Stimulated activated naive B cell treated with anti-CD40 and anti-IgM and Interleukin-4, amounts not matched to agents 10 μg/mL and 1 μg/mL and 100 μg/mL, for 72 hours (primary cell): ENCODE measurements at places on chromosomes 6 and 20.
A peak's percentile ranks its signal among the peaks of the same experiment; 100 is the strongest.

DNA sequence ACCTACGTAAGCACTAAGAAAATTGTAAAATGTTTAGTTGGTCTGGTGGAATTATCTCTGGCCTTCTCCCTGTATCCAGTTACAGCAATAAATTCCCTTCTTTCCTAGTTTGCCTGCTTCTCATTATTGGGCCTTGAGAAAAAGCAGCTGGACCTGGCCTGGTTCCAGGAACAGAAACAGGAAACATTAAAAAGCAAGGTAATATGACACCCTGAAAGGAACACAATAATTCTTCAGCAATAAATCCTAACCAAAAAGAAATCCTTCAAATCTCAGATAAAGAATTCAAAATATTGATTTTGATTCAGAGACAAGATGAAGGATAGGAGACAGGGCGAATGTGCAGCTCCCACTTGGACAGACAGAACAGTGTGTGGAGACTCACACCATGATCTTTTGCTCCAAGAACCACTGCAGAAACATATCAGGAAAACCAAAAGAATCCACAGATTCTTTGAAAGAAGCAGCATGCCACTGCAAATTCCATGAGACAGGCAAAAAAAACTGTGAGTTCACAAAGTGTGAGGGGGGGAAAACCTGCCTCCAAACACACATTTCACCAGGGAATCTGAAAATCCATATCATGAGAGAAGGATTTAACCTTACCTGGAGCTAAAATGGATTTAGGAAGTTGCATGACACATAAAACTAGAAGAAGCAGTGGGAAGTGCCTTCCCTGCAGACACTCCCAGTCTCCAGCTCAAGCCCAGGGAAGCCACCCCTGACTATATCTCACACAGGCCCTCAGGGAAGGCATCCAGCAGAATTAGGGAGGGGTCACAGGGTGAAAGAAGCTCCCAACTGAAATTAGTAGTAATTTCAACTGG is 28.9 kb downstream of the TREM1 start:
- H3K27me3 ChIP-seq: no peaks in the 10 kb centered on the region
- H3K27ac ChIP-seq: no peak overlapping the region
- H3K4me3 ChIP-seq: no peak overlapping the region
- peaks cover 14% of the 10 kb centered on the region for H3K4me1 ChIP-seq
- no peak for DNase-seq

DNA sequence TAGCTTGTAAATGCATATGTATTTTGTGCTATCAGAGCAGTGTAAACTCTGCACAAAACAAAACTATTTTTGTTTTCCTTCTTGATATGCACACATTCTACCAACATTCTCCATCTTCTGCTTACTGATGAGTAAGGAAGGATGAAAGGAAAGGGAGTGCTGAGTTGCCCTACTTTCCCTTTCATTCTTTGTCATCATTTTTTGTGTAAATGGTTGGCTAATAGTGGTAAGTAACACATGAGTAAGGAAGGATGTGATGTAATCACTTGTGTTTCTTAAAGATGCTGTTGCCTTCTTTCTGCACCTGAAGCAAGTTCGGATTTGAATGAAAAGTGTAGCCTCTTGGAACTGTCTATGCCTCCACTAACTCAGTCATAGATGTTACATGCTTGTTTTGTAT is 4.6 kb upstream of the REV3L start:
- peaks cover 18% of the 10 kb centered on the region for H3K4me1 ChIP-seq
- no peak overlapping the region for H3K4me3 ChIP-seq
- peaks cover 7% of the 10 kb centered on the region for H3K36me3 ChIP-seq
- no peaks in the 10 kb centered on the region for H3K27me3 ChIP-seq

- H3K4me3 ChIP-seq: peak overlapping the region; percentile 76
- no peaks in the 10 kb centered on the region for H3K27me3 ChIP-seq
- H3K36me3 ChIP-seq: peaks cover 19% of the 10 kb centered on the region
- H3K27ac ChIP-seq: peak overlapping the region; percentile 97
These were observed 193.4 kb downstream of the BACH2 start for GRCh38 chr6:90103056-90103800.

DNA sequence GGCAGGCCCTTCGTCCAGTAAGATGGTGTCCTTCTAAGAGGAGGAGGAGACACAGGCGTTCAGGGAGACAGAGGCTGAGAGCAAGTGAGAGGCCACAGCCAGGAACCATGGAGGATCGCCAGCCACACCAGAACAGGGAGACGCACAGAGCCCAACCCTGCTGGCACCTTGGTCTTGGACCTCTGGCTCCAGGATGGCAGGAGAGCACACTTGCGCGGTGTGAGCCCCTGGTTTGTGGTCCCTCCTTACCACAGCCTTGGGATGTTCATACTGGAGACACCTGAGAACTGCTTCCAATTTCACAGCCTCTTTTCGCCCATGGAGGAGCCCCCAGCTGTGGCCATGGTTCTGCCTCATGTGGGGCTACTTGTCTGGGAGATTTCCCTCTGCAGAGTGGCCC is 222.4 kb downstream of the DLL1 start:
- no peaks in the 10 kb centered on the region for H3K36me3 ChIP-seq
- H3K27ac ChIP-seq: no peak overlapping the region
- H3K4me3 ChIP-seq: no peak overlapping the region
- peaks cover 35% of the 10 kb centered on the region for H3K27me3 ChIP-seq

GRCh38 chr20:33812152-33812849 is 1.2 kb downstream of the CHMP4B start:
- peaks cover 31% of the 10 kb centered on the region for H3K36me3 ChIP-seq
- peak overlapping the region; percentile 95 for H3K4me3 ChIP-seq
- DNase-seq: peak; percentile 23
- H3K4me1 ChIP-seq: peaks cover 42% of the 10 kb centered on the region

- H3K4me1 ChIP-seq: peaks cover 13% of the 10 kb centered on the region
- DNase-seq: no peak
- H3K36me3 ChIP-seq: no peaks in the 10 kb centered on the region
- H3K27ac ChIP-seq: no peak overlapping the region
- H3K4me3 ChIP-seq: no peak overlapping the region
These were observed 1.6 kb downstream of the RNF182 start for GRCh38 chr6:13926378-13926777.

DNA sequence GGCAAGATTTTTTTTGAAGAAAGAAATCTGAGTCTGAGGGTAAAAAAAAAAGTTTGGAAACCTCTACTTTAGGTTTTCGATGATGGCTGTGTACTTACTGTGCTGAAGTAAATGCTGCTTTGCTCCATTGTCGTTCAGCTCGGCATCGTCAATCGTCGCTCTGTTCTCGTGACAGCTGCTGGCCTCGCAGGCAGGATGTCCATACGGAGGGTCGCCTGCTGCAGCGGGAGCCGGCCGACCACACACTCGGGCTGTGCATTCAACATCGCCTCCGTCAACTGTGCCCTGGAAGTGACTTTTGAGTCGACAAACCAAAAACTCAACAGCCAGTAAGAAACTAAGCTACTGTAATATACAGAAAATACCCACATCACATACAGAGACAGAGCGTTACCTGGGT is 53.1 kb upstream of the SMOC2 start:
- H3K27ac ChIP-seq: no peak overlapping the region
- H3K4me1 ChIP-seq: no peaks in the 10 kb centered on the region
- peaks cover 4% of the 10 kb centered on the region for H3K27me3 ChIP-seq
- no peak overlapping the region for H3K4me3 ChIP-seq

DNA sequence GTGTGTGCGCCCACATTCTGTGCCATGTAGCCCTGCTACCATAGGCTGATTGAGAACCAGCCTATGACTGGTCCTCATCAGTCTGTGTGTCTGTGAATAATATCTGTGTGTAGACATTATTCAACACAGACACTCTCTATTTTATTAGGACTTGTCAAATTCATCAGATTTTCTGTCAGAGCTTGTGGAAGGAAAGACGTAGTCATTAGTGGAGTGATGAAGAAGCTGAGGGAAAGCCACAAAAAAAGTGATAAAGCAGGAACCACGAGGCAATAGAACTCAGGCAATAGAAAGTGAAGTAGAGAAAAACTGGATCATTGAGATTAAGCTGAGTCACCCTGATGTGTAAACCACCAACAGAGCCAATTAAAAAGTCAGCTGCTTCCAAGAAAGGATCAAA is 122.2 kb upstream of the MARCKS start:
- no peak overlapping the region for H3K4me3 ChIP-seq
- H3K27me3 ChIP-seq: no peaks in the 10 kb centered on the region
- H3K36me3 ChIP-seq: no peaks in the 10 kb centered on the region
- peak overlapping the region; percentile 15 for H3K27ac ChIP-seq
- no peak for DNase-seq

DNA sequence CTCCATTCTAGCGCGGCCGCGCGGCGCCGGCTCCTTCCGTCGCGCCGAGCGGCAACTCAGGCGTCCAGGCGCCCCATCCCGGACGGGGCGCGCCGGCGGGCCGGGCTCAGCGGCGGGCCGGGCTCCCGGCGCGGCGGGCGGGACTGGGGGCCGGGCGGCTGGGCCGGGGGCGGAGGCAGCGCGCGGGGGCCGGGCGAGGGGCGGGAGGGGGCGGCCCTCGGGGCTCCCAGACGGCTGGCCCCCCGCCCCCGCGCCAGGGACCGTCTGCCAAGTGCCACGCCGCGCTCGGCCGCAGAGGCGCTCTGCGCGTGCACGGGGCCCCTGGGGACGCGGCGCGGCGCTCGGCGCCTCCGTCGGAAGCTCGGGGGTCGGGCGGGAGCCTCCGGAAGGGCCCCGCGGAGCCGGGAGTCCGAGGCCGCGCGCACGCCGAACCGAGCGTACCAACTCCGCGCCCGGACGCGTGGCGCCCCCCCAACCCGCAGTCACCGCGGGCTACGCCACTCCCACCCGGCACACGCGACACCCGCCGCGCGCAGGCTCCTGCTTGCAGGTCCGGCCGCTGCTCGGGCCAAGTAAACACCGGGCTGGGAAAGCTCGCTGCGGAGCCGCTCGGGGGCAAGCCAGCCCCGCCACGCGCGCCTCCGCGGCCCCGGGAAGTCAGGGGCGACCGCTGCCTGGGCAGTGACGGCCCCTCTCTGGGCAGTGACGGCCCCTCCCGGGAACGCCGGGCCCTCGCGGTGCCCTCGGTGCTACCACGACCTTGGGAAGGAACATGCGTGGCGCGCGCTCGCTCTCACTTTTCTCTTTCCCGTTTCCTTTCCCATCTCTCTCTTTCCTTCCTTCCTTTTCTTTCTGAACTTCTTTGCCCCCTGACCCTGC is at the start of gene PREX1:
PREX1 (minus strand) TSS at position 145 of the 879 bp plus-strand sequence; CDS start at position 6, 139 bp downstream.
- peak within 1 kb of the TSS; percentile 98 for H3K4me3 ChIP-seq
- no peaks in the 10 kb centered on the region for H3K27me3 ChIP-seq
- peak within 1 kb of the TSS; percentile 90 for H3K27ac ChIP-seq
- peak; percentile 82 for DNase-seq
- H3K36me3 ChIP-seq: no peaks in the 10 kb centered on the region
- peaks cover 62% of the 10 kb centered on the region for H3K4me1 ChIP-seq

DNA sequence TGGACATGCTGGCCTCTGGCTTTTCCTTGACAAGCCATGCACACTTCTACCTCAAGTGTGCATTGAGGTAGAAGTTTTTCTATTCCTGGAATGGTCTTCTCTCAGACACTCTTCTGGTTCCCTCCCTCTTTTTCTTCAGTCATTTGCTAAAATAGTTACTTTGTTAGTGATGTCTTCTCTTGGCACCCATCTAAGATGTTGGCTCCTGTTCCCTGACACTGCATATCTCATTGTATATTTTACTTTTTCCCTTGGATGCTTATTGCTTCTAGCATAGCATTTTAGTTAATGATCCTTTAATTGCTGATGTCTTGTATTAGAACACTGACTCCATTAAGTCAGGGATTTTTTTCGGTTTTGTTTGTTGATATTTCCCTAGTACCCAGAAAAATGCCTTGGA is 758.7 kb upstream of the NRSN1 start:
- H3K4me1 ChIP-seq: no peaks in the 10 kb centered on the region
- H3K27me3 ChIP-seq: no peaks in the 10 kb centered on the region
- H3K27ac ChIP-seq: no peak overlapping the region
- no peak overlapping the region for H3K4me3 ChIP-seq
- no peaks in the 10 kb centered on the region for H3K36me3 ChIP-seq

DNA sequence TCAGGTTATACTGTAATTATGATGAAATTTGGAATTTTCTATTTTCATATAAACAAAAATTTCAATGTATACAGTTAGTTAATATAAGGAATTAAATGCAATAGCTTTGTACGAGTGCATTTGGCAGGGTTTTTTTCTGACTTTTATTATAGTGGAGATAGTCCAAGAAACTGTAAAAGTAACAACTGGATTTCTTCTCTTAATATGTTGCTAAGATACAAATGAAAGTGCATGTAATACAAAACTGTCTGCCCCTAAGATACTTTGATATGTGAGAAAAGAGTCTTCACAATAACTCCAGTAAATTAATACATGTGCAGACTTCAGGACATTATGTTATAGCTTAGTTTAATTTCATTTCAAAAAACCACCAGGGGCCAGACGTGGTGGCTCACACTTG is 721.4 kb downstream of the CBLN4 start:
- H3K4me3 ChIP-seq: no peak overlapping the region
- no peak overlapping the region for H3K27ac ChIP-seq
- H3K36me3 ChIP-seq: no peaks in the 10 kb centered on the region
- no peaks in the 10 kb centered on the region for H3K27me3 ChIP-seq
- no peaks in the 10 kb centered on the region for H3K4me1 ChIP-seq

GRCh38 chr6:31676322-31676903 is 4.5 kb downstream of the LY6G5C start:
- no peaks in the 10 kb centered on the region for H3K27me3 ChIP-seq
- H3K4me3 ChIP-seq: no peak overlapping the region
- no peak for DNase-seq
- H3K4me1 ChIP-seq: peaks cover 22% of the 10 kb centered on the region

DNA sequence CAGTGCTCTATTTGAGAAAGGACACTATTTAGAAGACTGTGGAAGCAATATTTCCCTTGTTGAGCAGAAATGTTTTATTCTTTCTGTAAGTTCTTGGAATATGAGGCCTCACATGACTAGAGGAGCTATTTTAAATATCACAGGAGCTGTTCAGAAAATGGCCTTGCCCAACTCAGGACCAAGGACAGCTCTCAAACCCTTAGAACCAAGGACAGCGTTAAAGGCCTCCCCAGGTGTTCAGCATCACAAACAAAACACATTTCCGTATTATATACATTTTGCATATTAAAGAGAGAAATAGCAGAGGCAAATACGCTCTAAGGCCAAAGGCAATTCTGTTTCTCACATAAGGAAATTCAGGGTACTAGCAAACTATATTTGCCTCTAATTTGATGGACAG is 631.4 kb downstream of the CDH26 start:
- no peak overlapping the region for H3K27ac ChIP-seq
- DNase-seq: no peak
- no peak overlapping the region for H3K4me3 ChIP-seq
- no peaks in the 10 kb centered on the region for H3K36me3 ChIP-seq
- H3K4me1 ChIP-seq: no peaks in the 10 kb centered on the region

- no peak overlapping the region for H3K27ac ChIP-seq
- no peak for DNase-seq
- H3K27me3 ChIP-seq: no peaks in the 10 kb centered on the region
These were observed 839.5 kb downstream of the FRK start for GRCh38 chr6:115221198-115221597.

DNA sequence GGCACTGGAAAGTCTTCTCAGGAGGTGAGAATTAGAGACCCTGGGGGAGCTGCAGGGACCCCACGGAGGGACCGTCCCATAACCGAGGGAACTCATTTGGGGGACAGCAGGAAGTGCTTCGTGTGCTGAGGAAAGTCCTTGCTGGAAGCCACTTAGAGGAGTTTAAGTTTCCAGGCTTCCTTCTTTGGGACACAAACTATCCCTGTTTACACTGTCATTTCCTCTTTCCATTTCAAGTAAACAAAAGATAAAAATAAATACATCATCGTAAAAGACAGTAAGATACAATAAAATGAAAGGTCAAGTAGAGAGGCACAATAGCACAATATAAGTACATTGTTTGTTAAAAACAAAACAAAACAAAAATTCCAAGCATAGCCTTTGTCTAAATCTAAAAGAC is 101.2 kb downstream of the TTLL2 start:
- no peak overlapping the region for H3K27ac ChIP-seq
- no peaks in the 10 kb centered on the region for H3K36me3 ChIP-seq
- DNase-seq: no peak
- no peaks in the 10 kb centered on the region for H3K4me1 ChIP-seq
